ENCODE measurements at places on chromosomes 16 and 17.

DNA sequence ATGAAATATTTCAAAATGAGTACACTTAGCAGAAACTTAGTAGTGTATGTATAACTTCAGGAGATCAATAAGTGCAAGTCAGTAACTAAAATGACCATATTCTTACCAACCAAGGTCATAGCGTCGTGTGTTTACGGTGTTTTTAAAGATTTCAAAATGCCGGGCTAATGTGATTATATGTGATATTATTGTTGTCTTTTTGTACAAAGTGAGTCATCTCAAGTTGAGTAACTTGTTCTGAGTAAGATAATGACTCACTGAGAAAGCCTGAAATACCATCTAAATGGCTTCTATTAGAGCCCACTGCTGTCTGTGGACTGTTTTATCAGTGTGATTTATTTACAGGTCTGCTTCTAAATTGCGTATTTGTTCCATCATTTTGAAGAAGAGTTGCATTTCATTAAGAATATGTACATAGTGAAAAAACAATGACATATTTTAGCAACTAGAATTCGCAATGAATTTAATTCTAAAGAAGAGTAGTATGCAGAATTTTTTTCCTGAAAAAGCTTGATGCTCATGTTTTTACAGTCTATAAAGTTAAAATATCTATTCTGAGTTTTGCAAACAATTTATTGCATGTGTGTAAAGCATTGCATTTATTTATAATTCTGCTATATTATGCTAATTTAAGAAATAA is 12.7 kb downstream of the KRT12 start:
- DNase-seq, result peak; percentile 61

DNA sequence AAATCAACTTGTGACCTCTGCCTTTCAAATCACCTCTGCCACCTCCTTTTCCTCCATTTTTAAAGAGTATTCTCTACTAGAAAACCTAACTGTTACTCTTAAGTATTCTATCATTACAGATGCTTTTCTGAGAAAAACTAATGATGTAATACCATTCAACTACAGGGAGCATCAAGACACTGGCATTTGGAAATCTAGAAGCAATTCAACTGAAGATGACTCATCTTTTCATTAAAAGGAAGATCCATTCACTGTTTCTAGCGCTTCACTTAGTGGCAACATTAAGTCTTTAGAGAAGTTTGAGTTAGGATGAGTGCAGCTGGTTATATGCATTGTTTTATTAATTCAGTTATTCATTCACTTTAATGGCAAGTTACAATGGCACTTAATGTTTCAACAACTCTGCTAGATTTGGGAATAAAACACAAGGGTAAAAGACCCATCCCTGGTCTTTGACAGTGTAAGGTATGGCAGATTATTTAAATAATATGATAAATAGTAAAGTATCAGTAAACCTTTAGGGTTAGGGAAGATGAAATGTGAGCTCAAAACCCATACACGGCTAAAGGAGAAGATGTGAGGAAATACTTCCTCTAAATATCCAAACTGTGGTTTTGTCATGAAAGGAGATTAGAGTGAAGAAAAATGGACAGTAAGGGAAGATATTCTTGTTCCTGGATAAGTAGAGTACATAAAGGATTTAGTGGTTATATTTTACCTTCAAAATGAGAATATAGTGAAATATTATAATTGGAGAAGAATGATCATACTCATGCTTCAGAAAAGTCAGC is 61.7 kb downstream of the KCNJ2 start:
- DNase-seq, result no peak

DNA sequence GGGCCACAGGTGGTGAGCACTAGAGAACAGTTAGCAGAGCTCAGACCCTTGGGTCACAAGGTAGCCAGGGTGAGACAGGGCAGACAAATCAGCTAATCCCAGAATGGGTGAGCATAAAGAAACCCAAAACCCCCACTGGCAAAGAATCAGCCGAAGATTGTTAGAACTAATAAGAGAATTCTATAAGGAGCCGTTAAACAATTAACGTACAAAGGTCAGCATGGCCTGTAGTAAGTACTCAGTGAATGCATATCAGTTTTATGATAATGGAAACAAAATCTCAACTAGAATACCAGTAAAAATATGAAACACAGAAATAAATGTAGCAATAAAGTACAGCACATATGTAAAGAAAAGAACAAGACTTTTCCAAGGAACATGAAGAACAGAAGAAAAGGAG is 168.6 kb downstream of the NTN1 start:
- DNase-seq, result no peak

GRCh38 chr16:13959626-13960025 is 39.7 kb downstream of the ERCC4 start:
- no peak for DNase-seq

DNA sequence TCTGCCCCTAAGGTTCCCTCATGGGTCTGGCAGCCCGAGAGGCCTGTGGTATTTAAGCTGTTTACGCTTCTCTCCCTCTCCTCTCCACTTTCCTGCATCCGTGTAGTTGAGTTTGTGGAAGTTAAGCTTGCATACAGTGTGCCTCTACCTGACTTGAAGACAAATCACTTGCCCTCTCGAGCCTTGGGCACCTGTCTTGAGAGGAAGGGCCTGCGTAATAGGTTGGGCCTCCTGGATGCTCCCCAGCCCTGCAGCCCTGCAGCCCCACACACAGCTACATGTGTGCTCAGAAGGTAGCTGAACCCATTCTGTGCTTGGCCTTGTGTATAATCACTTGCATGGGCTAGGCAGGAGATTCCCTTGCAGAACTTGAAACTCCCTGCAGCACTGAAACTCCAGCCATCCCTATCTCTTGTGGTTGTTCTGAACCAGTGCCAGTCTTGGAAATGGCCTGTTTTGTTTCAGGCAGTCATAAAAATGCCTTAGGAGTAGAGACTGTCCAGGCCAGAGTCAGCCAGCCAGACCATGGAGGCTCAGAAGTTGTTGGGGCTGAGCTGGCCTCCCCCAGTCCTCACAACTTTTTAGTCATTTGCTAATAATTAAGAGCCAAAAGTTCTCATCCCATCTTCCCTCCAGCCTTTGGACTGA is 134.6 kb downstream of the CLEC16A start:
- DNase-seq, result no peak

- no peak for DNase-seq
Observed at GRCh38 chr17:7587420-7588151, 2.3 kb downstream of the SOX15 start.

DNA sequence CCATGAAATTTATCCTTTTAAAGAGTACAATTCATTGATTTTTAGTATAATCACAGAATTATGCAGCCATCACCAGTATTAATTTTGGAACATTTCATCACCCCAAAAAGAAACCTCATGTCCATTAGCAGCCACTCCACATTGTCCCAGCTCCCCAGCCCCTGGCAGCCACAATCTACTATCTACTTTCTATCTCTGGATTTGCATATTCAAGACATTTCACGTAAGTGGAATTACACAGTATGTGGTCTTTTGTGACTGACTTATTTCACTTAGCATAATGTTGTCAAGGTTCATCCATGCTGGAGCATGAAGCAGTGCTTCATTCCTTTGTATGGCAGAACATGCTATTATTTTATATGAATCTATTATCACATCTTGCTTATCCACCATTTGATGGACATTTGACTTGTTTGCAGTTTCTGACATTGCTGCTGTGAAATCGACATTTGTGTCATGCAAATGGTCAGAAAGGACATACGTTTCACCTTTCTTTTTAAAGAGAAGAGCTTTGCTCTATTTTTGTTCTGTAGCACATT is 10.7 kb downstream of the METTL9 start:
- no peak for DNase-seq

DNA sequence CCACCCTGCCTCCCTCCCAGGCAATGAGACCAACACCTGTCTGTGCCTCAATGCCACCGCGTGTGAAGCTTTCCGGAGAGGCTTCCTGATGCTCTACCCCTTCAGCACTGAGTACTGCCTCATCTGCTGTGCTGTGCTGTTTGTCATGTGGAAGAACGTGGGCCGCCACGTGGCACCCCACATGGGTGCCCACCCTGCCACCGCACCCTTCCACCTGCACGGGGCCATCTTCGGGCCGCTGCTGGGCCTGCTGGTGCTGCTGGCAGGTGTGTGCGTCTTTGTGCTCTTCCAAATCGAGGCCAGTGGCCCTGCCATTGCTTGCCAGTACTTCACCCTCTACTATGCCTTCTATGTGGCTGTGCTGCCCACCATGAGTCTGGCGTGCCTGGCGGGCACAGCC is 10.9 kb downstream of the OTOP3 start:
- no peak for DNase-seq

All from urothelium cell line (cell line).